Activated naive CD4-positive, alpha-beta T cell treated with anti-CD3 and anti-CD28 coated beads, Interleukin-2, amount 50 U/mL, for 16 hours (primary cell): ENCODE measurements at places on chromosomes 2 and 18.

DNA sequence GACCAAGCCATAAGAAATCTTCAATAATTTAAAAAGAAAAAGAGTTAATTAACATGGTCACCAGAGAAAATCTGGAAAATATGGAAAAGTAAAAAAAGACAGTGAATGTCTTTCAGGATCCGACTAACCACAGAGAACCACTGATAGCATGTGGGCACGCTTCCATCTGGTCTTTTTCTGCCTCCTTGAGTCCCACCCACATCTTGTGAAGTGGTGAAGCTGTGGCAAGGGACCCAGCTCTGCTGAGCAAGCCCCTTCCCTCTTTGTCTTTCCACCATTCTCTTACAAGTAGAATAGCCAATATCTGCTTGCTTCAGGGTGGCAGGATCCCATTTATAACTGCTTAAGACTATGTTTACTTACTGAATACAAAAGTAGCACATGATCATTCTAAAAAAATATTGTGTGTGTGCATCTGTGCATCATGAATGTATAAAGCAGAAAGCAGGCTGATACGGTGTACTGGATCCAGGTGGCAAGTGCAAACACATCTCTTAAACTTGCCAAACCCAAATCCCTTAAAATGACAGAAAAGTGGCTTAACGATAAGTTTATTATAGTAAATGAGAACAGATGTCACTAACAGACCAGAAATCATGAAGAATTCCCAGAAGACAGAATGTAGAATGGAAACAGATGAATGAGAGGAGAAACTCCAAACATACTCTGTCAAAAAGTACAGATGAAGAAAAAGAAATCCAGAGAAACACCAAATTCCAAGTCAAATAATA is 52.3 kb downstream of the FOXI3 start:
- DNase-seq, result no peak

DNA sequence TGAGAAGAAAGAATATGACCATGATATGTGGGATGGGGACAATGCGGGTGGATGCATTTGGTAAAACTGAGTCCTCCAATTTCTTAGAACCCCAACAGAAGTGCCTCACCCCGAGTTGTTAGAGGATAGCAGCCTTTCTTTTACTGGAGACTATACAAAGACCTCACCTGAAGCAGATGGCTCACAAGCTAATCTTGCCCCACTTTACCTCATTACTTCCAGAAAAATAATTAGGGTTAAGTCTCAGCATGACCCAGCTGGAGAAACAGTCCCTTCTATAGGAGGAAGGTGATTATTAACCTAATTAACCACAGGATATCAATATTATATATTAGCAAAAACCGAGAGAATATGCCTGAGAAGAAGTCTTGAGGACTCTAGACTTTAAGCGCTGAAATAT is 128.4 kb downstream of the PDE1A start:
- no peak for DNase-seq

DNA sequence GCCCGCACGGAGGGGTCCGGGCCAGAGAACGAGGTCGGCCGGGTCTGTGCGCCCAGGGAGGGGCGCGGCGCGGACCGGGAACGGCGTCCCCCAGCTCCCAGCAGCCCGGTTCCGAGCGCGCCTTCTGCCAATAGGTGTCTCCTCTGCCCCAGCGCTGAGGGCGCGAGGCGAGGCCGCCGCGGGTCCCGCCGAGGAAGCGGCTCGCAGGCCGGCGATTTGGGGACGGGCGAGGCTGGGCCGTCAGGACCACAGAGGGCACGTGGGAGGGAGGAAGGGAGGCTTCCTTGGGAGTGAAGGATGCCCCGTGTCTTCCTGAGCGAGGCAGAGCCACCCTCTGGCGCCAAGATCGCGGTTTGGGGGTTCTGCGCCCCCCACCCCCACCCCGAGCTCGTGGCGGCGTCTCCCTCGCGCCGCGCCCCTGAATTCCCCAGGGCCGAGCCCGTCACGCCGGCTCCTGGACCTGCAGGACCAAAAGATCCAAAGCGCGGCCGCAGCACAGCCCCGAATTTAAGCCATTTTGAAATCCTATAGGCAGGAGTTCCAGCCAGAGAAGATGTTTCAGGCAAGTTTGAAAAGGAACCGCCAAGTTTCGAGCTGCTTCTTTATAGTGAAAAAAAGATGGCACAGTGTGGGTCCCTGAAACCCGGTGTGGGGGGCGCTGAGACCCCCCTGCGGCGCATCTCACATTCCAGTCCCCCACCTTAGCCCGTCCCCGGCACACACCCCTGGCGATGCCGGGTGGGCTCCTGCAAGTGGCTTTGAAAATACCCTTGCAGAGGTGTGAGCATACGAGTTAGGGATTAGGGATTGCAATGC is 909 bp downstream of the NFATC1 start:
- peak; percentile 55 for DNase-seq

DNA sequence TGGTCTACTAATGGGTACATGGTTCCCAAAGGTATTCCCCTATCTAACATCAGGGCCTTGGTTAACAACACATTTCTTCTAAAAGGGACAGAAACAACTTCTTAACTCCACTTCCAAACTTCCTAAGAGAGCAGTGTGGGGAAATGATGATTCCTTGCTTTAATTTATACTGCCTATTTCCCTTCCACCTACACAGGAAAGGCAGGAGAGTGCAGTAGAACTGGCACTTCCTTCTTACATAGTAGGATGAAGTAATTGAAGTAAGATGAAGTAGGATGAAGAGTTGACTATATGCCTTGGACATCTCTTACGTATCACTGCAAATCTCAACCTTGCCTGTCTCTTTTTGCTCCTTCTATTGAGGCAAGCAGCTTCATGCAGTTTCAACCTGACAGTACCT is 54.7 kb downstream of the CD28 start:
- no peak for DNase-seq

DNA sequence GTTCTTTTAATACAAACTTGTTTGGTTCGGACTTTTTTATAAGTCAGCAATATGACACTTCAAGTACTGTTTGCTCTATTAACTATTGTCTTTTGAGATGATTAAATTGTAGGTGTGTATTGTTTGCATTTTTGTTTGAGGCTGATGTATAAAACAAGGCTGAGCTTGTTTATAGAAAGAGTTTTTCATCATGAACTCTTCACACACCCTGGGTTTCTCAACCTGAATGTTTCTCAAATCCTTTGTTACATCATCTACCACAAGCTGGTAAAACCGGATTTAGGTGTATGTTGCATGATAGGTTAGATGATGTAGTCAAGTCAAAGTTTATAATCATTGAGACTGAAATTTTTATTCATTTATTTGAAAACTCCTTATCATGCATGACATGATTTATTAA is 335.2 kb upstream of the LRATD1 start:
- no peak for DNase-seq
